Stimulated activated CD8-positive, alpha-beta memory T cell treated with anti-CD3 and anti-CD28 coated beads, Interleukin-2, amount 100 ng/mL, for 1 hour (primary cell): ENCODE measurements at places on chromosomes 13 and 19.

GRCh38 chr13:39777021-39777420 lies 121.6 kb downstream of the COG6 start:
- no peak for DNase-seq

DNA sequence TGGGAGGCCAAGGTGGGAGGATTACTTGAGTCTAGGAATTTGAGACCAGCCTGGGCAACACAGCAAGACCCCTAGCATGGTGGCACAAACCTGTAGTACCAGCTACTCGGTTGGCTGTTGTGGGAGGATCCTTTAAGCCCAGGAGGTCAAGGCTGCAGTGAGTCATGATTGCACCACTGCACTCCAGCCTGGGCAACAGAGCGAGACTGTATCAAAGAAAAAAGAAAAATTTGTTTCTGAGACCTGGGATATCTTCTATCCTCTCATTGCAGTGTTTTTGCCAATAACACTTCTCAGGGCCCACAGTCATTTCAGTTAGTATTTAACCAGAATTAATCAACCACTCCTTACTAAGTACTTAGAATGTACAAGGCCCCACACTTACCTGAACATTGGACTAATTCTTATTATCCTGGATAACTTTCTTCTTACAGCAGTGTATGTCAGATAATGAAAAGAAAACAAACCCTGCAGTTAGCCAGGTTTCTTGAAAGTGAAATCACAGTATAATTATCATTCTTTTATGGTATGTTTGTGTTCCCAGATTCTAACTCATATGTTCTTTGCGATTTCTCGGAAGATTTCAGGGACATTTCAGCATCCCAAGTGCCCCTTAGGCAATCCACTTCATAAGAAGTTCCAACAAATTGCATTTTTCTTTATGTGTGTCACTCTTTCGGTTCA lies 75.6 kb upstream of the KLF5 start:
- no peak for DNase-seq

GRCh38 chr13:76638181-76638580 lies 248.0 kb downstream of the KCTD12 start:
- no peak for DNase-seq

DNA sequence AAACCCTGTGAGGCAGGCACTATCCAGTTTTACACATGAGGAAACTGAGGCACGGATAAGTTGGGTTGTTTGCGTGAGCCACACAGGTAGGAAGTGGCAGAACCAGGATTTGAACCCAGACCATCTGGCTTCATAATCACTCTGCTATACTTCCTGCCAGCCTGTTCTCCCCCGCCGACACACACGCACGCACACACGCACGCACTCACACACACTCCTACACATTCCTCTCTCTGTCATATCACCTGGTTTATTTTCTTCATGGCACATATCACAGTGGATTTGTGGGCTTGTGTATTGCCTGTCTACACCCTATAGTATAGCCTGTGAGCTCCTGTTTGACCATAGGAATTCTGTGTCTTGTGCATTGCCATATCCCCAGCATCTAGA lies 140.0 kb downstream of the SIPA1L3 start:
- DNase-seq = no peak
